ENCODE measurements at places on chromosomes 7 and 10. TPM values are rescaled to one million over a fixed set of nuclear protein-coding genes. Genes with fewer than 3 reads are reported as not detected.

The FAM180A gene
- 5.5 TPM for polyA plus RNA-seq

DNA sequence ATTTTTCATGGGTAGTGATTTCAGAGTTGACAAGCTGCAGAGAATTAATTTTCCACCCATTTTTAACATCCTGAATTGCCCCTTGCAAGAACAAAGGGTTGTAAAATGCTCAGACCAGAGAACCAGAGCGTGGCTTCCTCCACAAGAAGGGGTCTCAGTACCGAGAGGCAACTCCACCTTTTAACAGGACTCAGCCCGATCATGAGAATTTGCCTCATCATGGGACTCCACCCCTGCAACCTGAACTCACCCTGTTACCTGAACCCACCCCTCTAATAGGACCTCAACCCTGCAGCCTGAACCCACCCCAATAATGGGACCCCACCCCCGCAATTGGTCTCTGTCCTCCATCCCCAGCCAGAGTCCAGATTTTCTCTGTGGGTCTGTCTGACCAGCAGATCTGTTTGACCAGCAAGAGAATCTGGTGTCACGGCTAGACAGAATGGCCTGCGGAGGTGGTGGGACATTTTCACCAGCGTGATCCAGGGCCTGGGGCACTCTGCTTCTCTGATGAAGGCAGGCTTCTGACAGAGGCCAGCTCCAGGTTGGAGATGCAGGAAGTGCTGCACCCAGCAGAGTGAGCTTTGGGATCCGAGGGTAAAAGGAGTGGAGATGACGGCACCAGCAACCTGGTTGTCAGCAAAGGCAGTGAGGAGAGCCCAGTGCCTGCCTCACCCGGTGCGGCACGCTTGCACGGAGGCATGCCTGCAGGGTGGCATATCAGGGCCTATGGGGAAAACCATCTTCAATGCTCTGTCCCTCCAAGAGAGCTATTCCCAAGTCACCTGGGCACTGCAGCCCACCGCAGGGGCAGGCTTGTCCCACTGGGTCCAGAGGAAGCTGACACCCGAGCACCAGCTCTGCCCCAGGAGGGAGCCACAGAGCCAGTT lies 136.6 kb downstream of the TCERG1L start:
- DNase-seq, result no peak

The TMEM72 gene
- not detected for polyA plus RNA-seq

- no peak for DNase-seq
These were observed 98.7 kb downstream of the NOC3L start for GRCh38 chr10:94264085-94264484.

- DNase-seq, result no peak
These were observed 79.2 kb downstream of the GLRX3 start for GRCh38 chr10:130215151-130215930.

DNA sequence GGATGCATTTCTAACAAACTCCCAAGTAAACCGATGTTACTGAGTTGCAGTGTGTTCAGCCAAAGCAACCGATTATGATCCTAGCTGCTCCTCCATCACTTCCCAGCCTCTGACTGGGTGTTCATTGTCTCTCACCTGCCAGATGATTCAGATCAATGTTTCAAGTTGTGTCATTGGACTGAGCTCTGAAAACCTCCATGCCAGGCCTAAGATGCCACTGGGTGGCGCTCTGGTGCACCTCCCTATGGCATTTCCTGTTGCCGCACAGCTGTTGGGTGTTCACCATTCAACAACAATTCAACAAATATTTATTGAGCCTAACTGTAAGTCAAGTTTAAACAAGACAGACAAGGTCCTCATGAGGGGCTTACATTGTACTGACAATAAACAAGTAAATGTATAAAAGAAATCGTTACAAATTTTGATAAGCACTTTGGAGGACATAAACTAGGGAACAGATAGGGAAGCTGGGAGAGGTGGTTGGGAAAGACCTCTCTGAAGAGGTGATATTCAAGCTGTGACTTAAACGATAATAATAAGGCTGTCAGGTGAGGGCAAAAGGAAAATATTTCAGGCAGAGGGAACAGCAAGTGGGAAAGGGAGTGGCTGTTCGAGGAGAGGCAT lies 22.8 kb downstream of the RGR start:
- DNase-seq, result no peak

The NACAD gene
- polyA plus RNA-seq, result 0.64 TPM

DNA sequence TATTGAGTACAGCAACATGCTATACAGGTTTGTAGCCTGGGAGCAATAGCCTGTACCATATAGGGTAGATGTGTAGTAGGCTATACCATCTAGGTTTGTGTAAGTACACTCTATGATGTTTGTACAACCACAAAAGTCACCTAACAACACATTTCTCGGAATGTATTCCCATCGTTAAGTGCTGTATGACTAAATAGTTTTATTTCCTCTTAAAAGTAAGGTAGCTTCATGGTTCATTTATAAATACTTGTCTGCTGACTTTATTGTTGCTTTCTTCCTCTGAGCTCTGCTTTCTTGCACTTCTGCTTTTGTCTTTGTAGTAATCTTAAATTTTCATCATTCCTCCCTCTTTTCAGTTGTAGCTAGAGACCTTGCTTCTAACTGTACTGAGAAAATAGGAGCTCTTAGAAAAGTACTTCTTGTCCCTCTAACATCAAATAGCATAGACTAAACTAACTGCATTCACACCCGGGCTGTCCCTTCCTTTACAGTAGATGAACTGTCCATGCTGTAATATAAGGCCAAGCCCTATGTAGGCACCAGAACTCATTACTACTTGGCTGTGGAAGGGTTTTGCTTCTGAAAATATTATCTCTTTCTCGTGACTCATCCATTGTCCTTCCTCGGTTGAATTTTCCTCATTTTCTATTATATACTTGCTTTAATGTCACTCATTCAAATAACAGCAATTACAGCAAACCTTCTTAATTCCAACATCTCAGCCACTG lies 55.4 kb upstream of the FAM3C start:
- DNase-seq, result no peak

DNA sequence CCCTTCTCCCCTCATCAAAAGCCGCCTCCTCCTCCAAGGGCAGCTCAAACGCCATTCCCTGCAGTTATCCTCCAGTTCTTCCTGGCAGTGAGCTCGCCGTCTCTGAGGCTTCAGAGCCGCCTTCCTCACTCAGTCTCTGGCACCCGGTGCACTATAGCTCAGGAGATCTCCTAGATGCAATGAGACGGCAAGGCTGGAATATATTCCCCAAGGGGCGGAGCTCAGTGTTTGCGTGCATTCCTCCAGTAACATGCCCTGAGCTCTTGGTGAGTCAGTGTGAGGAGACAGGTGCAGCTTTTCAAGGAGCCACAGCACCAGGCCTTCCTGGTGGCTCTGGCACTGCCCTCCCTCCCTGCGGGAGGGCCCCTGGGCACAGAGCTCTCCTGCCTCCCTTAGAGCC lies 512.6 kb upstream of the FOXK1 start:
- no peak for DNase-seq

DNA sequence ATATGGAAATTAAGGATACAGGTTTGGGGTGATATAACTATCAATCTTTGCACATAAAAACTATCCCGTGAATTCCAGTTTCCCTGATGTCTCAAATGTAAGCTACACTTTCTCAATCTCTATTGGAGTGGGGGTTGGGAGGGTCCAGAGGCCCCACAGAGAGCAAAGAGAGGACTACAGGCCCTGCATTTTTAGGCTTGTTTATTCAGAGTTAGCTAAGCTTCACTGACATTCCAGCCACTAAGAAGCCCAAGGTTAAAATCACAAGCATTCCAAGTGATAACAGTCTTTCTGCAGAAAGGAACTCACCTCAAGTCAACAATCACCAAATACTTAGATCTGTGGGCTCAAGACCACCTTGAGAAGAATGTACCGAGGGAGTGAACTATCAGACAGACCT lies 31.6 kb upstream of the LAMB1 start:
- no peak for DNase-seq

DNA sequence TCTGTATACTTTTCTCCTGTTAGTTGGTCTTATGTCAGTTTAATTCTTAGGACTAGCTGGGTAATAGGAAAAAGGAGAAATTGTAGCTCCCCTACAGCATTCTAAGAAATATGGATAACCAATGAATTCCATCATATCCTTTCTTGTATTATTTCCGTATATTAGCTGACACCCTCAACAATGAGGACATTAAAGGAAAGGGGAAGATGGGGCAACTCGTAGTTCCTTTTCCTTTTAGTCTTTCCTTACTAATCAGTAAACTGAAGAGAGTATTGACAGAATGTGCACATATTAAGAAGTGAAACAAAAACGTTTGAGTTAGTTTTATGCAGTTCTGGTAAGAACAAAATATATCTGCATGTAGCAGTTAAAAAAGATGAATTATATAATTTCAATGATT lies 35.1 kb upstream of the C10orf67 start:
- DNase-seq, result no peak

DNA sequence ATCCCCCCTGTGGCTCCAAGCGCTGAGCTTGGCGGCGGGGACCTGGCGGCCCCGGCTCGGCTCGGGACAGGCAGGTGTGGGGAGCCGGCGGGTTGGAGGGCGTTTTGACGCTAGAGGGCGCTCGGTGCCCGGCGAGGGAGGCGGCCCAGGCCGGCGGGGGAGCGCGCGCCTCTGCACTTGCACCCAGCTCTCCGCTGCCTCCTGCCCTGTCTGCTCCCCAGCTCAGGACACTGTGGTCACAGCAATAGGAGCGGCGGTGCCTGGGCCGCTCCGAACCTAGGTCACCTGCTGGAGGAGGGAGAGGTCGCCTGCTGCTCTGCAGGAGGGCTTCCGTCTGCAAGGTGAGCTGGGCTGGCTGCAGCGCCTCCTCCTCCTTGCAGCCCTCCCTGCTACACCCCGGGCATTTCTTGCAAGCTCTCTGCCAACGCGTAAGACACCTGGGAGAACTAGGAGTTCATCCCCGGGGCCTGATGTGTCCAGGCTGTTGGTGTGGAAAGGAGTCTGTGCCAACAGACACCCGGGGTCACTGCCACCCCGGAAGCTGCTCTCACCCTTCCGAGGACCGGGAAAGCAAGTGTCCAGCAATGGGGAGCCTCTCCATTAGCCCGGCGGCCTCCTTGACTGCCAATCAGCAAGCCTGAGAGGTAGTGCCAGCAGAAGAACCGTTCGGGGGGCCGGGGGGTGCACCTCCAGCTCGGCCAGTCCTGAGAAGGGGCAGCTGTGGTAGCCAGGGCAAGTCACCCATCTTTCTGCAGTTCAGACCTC lies 620.4 kb downstream of the GALNT17 start:
- no peak for DNase-seq

GRCh38 chr7:33788531-33788930 lies 116.8 kb upstream of the BMPER start:
- no peak for DNase-seq

- no peak for DNase-seq
These were observed 90.2 kb downstream of the DLG5 start for GRCh38 chr10:77836299-77836820.

- no peak for DNase-seq
These were observed 54.9 kb upstream of the HELLS start for GRCh38 chr10:94490789-94491039.

DNA sequence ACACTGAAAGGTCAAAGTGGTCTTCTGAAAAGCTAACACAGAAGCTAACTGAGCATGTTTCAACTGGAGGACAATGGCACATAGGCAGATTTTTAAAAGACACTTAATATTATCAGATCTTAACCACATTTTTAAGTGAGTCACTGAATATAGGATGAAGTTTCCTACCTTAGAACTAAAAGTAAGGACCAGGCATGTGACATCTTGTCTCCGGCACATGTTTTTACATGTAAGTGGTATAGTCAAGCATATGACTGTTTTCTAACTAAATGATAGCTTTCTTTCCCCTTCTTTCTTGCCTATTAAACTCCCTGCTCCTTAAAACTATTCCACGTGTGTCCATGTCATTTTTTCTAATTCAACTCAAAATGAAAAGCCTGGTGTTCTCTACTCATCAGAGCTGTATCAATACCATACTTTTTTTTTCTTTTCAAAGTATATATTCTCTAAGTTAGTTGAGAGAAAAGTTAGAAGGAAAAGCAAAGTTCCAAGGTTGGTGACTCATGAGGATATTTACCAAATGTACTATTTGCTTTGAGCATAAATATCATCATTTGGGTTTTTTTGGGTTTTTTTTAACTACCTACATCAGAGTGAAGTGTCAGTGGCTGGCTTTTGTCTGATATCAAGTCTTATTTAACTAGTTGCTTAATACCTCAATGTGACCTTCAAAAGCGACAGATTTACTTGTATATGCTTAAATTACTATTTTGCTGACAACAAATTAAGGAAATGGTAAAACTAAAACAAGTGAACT lies 127.5 kb downstream of the CRPPA start:
- no peak for DNase-seq

- peak; percentile 16 for DNase-seq
These were observed 104.4 kb downstream of the PTPRE start for GRCh38 chr10:128011059-128011979.

GRCh38 chr7:119090851-119091250 lies 866.3 kb downstream of the ANKRD7 start:
- DNase-seq, result no peak

All from AG04450 (cell line).